Ovary (tissue), 10 donors: ENCODE measurements at places on chromosomes 4 and X.

- DNase-seq = peak; percentile 71
Measured at GRCh38 chr4:7389719-7390118, 45.0 kb downstream of the PSAPL1 start.

DNA sequence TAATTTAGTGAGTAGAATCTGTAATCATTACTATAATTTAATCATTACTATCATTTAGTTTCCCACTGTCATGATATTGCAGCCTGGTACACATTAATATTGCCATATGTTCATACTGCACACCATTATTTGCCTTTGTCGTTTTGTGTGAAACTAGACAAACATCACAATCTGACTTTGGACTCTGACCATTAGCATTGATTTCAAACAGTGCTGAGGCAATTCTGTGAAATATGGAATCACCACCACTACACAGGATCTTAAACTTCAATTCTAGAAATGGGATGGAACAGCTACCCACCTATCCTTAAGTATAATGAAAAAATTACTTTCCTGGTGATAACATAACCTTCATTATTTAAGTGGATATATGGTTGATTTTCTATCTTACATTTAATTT is 98.3 kb downstream of the SORBS2 start:
- no peak for DNase-seq

- peak; percentile 50 for DNase-seq
Measured at GRCh38 chrX:46686003-46686645, 72.8 kb downstream of the SLC9A7 start.

DNA sequence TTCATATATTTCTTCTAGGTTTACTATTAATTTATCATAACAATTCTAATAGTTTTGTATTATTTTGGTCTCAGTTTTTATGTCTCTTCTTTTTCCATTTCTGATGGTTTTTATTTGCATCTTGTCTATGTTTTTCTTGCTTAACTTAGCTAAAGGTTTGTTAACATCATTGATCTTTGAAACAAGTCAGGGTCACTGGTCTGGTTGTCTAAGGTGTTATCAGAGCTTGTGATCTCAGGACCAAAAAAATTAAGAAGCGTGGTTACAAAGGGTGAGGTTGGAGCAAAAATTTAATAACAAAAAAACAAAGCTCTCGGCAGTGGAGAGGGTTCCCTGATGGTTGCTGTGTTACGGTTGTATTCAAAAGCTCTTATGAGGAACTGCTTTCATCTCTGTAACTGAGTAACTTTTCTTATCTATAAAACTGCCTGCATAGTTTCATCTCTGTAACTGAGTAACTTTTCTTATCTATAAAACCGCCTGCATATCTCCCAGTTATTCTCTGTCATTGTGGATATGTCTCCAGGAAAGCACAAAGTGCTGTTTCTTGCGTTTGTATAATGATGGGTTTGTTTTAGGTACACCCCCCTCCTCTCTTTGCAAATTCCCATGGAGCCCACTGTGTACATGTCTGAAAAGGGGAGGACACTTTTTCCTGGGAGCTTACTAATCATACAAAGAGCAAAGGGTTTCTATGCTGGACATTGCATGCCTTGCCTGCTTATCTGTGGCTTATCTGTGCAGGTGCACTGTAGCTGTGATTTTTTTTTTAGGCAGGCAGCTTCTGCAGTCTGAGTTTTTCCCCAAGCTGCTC is 62.4 kb upstream of the UGT2B15 start:
- DNase-seq = no peak

DNA sequence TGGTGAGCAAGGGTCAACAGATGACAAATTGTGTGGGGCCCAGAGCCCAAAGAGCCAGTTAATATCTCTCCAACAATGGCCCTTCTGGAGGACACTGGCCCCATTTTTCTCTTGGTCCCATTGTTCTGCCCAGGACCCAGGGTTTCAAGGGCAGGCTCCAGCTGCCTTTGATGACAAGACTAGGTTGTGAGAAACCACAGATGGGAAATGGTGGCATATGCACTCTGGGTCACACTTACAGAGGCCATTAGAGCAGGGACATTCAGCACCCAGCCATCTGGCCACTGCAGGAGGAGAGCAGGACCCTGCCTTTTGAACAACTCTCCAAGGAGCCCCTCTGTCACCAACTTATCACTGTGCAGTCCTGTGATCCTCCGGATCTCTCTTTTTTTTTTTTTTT is 49.7 kb upstream of the KIAA1210 start:
- DNase-seq = no peak

DNA sequence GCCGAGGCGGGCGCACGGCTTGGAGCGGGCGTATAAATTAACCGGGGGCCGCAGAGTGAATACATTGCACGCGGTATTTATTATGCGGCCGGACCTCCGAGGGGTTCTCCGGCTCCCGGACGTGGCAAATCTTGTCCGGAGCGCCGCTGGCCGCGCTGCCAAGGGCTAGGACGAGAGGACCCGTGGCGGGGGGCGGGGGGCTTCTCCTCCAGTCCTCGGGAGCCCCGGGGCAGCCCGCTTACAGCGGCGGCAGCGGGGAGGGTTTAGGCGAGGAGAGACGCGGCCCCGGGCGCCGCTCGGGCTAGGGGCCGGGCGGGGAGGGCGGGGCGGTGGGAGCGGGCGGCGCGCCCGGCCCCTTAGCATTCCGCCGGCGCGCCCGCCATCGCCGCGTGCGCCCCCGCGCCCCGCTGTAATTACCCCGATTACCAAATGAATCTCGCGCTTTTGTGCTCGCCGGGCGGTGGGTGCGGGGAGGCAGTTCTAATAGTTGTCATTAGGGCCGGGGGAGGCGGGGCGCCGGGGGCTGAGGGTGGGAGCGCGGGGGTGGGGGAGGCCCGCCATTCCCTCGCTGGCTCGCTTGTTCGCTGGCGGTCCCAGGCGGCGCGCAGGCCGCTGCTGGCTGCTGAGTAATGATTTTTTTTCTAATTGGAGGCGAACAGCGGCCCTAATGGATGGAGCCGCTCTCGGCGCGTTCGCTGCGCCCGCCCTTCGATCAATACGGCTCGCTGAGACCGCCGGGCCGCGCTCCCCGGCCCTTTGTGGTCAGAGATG is 276.6 kb downstream of the BCOR start:
- DNase-seq = peak; percentile 65

DNA sequence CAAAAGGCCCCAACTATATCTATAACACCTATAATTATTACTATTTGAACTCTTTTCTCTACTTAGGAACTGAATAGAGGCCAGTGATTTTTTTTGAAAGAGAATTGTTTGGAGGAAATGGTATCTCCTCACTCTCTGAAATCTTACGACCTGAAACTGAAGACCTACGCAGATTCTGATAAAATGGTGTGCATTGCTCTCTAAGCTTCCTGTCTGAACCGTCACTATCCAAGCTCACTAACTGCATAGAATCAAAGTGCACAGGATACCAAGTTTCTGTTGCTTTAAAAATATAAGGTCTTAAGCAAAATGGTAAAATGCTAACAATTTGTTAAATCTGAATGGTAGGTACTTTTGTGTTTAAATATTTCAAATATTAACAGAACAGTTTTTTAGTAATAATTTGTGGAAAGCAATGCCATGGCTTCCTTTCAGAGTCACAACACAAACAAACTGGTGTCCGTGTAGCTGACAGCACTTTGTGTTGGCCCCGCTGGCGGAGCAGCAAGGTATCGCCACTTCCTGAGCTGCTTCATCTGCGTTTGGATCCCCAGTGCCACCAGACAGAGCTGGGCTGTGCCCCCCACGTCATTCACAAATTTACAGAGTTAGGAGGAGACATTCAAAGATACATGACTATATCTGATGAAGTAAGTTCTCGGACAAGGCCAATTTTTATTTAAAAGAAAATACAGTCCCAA is 313.9 kb downstream of the FBXW7 start:
- no peak for DNase-seq
